HL-60 (cell line): ENCODE measurements at places on chromosomes 7 and 10.

DNA sequence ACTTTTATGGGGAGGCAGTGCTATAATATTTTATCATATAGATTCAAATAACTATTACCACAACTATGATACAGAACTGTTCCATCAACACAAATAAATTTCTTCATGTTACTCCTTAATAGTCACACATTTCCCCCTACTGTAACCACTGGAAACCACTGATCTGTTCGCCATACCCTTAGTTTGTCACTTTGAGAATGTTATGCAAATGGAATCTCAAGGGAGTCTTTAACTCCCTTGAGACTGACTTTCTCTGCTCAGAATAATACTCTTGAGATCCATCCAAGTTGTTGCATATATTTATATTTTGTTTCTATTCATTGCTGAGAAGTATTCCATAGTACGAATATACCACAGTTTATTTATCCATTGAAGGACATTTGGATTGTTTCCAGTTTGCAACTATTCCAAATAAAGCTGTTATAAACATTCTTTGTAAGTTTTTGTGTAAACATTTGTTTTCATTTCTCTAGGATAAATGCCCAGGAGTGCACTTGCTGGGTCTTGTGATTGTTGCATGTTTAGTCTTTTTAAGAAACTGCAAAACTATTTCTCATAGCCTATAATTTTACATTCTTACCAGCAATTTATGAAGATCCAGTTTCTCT lies 19.7 kb upstream of the PON2 start:
- no peak for DNase-seq

DNA sequence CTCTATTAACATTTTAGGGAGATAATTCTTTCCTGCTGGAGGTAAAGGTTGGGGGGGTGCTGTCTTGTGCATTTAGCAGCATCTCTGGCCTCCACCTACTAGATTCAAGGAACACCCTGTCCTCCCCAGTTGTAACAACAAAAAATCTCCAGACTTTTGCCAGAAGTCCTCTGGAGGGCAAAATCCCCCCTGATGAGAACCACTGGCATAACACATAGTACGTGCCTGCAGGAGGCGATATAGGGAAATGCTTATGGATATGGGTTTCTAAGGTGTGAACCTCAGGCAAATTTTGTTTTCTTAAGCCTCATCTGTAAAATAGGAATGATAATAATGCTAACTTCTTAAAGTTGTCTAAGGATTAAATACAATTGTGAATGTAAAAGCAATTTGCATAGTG lies 2.9 kb upstream of the OSBPL3 start:
- no peak for DNase-seq

DNA sequence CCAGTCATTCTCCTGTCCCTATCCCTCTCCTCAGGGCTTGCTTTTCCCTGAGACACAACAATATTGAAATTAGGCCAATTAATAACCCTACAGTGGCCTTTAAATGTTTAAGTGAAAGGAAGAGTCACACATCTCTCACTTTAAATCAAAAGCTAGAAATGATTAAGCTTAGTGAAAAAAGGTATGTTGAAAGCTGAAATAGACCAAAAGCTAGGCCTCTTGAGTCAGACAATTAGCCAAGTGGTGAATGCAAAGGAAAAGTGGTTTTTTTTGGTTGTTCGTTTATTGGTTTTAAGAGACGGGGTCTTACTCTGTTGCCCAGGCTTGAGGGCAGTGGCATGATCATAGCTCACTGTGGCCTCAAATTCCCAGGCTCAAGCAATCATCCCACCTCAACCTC lies 9.7 kb upstream of the ATAD1 start:
- DNase-seq, result no peak

DNA sequence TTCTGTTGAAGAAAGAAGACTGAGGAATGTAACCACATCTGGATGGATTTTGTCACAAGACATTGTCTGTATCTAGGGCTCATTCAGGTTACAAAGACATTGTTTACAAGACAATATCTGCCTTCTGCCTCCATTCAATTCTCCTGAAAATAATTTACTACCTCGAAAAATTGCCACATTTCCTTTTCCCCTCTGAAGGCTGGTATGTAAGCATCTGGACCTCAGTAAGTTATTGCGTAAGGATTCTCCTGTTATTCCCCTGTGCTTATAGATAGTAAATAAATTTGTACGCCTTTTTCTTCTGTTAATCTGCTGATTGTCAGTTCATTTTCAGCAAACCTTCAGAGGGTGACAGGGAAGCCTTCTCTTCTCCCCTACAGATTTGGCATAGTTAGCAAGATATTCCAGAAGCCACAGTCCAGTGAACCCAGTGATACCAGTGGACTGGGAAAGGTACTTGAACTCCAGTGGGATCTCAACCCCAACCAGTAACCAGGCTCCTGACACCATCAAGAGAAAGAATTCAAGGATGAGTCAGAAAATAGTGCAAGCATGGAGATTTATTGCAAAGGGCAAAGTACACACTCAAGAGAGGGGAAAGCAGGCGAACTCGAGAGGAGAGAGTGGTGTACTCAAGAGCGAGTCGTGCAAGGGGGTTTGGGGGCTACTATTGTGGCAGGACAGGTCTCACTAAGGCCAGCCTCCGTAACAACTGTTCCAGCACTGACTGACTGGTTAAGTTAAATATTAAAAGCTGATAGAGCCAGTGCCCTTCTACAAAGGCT lies 706.9 kb upstream of the GHITM start:
- no peak for DNase-seq

GRCh38 chr7:28767356-28767755 lies 190.8 kb downstream of the TRIL start:
- no peak for DNase-seq

DNA sequence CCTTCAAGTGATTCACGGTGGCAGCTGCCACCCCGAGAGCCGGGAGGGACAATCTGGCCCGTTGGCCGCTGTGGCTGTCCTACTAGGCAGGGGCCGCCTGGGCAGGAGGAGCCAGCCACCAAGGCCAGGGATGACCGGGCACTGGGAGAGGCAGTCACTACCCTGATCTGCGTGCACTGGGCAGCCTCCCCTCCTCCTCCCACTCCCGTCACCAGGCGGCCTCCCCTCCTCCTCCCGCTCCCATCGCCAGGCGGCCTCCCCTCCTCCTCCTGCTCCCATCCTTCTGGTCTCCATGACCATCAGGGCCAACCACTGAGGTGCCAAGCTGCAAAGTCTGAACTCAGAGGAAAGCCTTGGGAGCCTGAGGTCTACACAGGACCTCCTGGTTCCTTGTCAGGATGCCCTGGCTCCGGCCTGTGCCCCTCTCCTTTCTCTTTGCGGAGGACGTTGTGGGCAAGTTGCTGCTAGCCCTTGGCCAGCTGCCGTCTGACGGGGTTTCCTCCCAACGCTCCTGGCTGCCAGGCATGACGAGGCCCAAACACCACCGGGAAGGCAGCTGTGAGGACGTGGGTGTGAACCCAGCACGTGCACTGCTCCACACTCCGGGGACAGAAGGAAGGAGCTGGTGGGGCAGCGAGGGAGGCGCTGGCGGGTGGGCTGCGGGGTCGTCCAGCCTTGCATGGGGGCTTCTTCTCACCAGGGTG lies 131.1 kb downstream of the WDR37 start:
- DNase-seq, result no peak

DNA sequence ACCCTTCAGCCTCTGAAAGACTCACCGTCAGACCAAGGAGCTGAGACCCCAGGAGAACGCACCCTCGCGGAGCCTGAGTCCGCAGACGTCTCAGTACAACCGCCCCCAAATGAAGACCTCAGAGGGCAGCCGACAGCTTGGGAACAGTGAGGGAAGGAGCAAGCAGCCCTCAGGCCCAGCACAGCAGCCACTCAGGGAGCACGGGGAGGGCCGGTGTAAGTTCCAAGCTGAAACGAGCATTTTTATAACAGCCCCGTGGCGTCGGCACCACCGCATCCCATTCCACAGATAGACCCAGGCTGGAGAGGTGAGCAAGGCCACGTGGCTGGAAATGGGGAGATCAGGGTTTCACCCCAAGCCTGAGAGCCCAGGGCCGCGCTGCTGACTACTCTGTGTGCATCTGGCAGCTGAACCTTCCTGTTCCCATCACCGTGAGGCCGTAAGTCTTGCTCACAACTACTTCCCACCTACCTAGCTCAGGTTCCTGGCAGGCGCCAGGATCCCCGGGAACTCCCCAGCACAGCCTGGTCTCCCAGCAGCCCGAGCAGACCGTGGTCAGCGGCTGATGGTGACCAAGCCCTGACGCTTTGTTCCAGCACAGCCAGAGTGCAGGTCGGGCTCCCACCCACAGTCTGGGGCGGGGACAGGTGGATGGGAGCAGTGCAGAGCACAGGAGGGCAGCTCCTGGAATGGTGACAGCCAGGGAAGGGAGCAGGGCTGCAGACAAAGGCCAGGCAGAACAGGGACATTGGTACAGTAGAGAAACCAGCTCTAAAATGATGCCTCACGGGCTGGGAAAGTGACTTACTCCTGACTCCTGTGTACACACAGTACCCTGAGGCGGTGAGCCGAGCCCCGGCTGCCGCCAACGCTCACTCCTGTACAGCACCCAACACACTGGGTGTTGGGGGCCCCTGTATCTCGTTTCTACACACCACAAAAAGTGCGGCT lies 6.1 kb upstream of the NOM1 start:
- DNase-seq, result no peak

- DNase-seq, result no peak
These were observed 119.0 kb downstream of the LMBR1 start for GRCh38 chr7:156773966-156774365.

- peak; percentile 20 for DNase-seq
These were observed 62.4 kb downstream of the LSM5 start for GRCh38 chr7:32427769-32428291.
